ENCODE measurements at places on chromosomes 6 and 20. TPM values are rescaled to one million over a fixed set of nuclear protein-coding genes. Genes with fewer than 3 reads are reported as not detected.

- H3K4me3 ChIP-seq = no peak overlapping the region
- H3K4me1 ChIP-seq = no peaks in the 10 kb centered on the region
- no peaks in the 10 kb centered on the region for H3K36me3 ChIP-seq
- H3K27ac ChIP-seq = no peak overlapping the region
These were observed 541.7 kb upstream of the FLRT3 start for GRCh38 chr20:14879020-14879697.

The ASIP gene
- 2.7 TPM for polyA plus RNA-seq

The BPIFA1 gene
- polyA plus RNA-seq = not detected

The ECT2L gene
- 0.12 TPM for polyA plus RNA-seq

DNA sequence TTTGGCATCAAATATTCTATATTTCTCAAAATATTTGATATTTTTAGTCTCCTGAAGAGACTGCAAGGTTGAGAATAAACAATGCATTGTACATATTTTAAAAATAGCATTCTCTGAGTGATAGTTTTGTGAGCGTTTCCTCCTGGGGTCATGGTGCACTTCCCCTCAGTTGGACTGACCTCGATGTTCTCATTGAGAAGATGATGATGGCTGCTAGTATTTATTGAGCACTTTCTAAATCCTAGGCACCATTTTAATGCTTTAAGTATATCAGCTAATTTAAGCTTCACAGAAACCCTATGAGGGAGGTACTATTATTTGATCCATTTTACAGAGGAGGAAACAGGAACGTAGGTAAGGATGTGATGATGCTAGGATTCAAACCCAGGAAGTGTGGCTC is 18.2 kb downstream of the DSE start:
- no peaks in the 10 kb centered on the region for H3K27me3 ChIP-seq
- peaks cover 93% of the 10 kb centered on the region for H3K4me1 ChIP-seq
- DNase-seq = no peak

DNA sequence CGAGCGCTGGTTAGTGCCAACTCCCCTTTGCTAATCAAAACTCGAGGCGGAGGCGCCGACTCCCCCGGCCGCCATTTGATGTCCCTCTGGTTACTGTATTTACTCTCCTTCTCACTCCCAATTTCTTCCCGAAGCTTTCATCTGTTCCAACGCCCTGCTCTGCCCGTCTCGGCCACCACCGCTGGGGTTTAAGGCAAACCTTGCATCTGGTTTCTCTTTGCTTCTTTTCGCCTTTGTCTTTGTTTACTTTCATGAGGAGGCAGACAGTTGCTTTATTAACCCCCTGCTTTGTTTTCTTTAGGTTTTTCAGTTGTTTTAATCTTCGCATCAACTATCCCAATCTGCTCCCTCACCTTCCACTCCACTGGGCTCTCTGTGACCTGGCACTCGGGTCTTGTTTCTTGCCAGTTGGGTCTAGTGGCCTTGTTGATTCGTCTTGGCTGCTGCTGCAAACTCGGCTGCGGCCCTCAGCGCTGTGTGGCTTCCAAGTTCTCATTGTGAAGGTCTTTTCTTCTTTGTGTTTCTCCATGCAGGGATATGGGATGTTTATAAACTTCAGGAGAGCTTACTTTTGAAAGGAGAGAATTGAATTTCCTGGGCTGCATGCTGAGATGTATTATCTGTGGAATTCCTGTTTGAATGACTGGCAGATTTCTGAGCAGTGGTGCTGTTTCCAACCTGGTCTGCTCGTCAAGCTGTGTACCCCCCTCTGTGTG is 155.1 kb downstream of the CDC5L start:
- no peak for DNase-seq

DNA sequence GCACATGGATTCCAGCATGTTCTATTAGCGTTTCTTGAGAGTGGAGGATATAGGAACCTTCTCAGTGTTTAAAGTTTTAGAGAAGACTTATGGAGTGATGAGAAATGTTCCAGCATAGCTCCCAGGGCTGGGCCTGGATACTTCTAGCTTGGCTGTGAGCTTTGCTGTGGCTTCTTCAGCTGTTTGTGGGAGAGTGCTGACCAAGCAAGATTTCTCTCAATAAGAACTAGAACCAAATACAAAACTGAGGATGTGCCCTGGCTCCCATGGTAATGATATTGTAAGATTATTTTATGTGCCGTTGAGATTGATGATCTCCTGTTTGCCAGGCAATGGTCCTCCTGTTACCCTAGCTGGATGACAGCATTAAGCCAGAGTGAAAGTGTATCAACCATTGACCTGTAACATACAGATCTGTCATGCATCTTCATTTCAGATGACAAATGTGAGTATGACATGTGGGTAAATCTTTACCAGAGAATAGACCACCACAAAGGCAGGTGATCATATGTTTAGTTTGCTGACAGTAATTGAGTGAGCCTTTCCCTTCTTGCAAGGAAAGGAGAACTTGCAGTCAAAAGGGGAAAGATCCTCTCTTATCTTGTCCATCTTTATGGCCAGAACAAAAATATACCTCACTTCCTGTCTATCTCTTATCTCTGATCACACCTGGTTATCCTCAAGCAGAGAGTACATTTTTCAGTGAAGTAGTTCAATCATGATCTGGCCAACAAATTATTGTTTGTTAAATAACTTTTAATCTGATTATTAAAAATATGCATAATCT is 180.1 kb downstream of the SLC24A3 start:
- H3K4me3 ChIP-seq = no peak overlapping the region
- H3K27me3 ChIP-seq = no peaks in the 10 kb centered on the region
- no peaks in the 10 kb centered on the region for H3K4me1 ChIP-seq
- no peaks in the 10 kb centered on the region for H3K36me3 ChIP-seq

DNA sequence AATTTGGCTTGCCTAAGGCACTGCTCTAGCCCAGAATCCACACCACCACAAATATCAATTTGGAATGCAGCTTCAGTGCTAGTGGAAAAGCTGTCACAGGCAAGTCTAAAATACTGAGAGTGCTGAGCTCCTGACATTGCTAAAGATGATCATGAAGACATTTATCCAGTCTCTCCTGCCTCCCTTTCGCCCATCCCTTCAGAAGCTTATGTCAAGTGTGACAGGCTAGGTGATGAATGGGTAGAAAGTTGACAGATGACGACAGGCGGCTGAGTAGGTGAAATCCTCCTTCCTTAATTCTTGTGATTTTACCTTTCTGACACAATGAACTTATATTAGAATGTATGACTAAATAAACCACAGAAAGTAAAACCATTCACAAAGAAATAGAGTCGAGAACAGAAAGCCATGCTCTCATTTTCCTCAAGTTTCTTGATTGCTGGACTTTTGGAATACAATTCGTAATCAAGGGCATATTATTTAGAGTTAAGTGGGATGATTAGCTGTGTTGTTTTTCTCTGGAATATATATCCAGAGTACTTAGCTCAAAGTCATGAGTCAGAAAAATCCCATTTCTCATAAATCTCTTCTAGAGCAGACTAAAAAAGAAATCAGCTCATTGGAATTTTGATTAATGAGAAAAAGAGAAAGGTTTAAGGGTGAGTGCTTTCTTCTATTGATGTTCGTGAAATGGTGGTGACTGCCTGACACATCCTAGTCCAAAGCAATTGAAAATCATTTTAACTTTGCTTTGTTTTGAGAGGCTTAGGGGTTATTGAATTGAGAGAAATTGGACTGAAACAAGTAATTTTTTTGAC is 1228.2 kb upstream of the CITED2 start:
- no peaks in the 10 kb centered on the region for H3K4me1 ChIP-seq
- H3K36me3 ChIP-seq = no peaks in the 10 kb centered on the region
- no peak for DNase-seq

The COL9A3 gene
- 14.7 TPM for polyA plus RNA-seq

DNA sequence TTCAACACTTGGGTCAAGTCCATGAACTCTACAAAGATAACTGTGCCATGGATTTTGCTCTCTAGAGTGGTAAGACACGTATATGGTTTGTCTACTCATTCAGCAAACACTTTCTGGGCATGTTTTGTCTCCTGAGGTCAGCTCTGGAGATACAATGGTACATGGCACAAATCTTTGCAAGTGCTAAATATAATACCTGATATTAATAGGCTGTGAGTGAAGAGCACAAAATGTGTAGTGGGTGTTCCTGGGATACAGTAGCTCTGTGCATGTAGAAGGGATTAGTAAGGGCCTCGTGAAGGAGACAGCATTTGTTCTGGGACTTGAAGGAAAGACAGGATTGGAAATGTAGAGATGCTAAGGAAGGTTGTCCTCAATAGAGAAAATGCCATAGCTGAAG is 360.9 kb downstream of the BCKDHB start:
- no peak for DNase-seq
- no peaks in the 10 kb centered on the region for H3K36me3 ChIP-seq
- no peak overlapping the region for H3K4me3 ChIP-seq
- no peaks in the 10 kb centered on the region for H3K4me1 ChIP-seq
- no peak overlapping the region for H3K27ac ChIP-seq

GRCh38 chr20:7859356-7859802 is 80.9 kb downstream of the HAO1 start:
- H3K27ac ChIP-seq = no peak overlapping the region
- H3K4me1 ChIP-seq = no peaks in the 10 kb centered on the region
- no peaks in the 10 kb centered on the region for H3K36me3 ChIP-seq
- no peak for DNase-seq
- H3K27me3 ChIP-seq = no peaks in the 10 kb centered on the region
- H3K4me3 ChIP-seq = no peak overlapping the region

The CST2 gene
- polyA plus RNA-seq = 0.16 TPM

The CST9 gene
- not detected for polyA plus RNA-seq

- no peaks in the 10 kb centered on the region for H3K27me3 ChIP-seq
- peaks cover 19% of the 10 kb centered on the region for H3K4me1 ChIP-seq
- no peak overlapping the region for H3K4me3 ChIP-seq
- peak overlapping the region; percentile 23 for H3K27ac ChIP-seq
- DNase-seq = peak; percentile 57
- no peaks in the 10 kb centered on the region for H3K36me3 ChIP-seq
These were observed 36.3 kb upstream of the VEGFA start for GRCh38 chr6:43733471-43734293.

- no peaks in the 10 kb centered on the region for H3K36me3 ChIP-seq
- no peak overlapping the region for H3K27ac ChIP-seq
- no peaks in the 10 kb centered on the region for H3K27me3 ChIP-seq
- no peak overlapping the region for H3K4me3 ChIP-seq
- no peaks in the 10 kb centered on the region for H3K4me1 ChIP-seq
These were observed 508.9 kb upstream of the ADGRB3 start for GRCh38 chr6:68126089-68126749.

The SLC17A3 gene
- 0.11 TPM for polyA plus RNA-seq
